ENCODE measurements at places on chromosomes 6 and 20.

DNA sequence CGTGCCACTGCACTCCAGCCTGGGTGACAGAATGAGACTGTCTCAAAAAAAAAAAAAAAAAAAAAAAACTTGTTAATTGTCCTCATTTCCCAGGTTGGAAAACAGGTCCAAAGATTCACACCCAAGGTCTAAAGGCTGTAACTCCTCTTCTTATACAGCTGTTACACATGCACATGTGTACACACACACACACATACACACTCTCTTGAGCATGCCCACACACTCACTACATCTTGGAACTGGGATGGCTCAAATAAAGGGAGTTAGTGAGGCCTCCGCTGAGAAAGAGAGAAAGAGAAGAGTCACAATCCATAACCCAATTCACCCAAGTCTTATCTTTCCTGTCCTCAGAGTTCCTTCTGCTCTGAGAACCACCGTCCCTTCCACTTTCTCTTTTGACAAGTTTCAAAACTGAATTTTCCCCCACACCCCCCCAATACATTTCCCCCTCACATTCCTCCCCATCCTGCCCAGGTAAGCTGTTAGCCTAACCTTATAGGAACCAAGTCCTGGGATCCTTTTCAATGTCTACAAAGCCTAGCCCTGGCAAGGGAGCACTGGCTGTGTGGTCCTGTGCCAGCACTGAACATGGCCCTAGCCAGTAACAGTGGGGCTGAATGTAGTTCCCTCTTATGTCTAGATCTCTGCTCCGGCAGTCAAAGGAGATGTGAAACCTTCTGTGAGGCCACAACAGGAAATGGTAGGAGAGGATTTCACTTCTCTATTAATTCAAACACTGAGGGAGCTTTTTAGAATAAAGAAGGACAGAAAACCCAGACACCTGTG is 3.2 kb upstream of the HLA-DMB start:
- peak; percentile 95 for DNase-seq

DNA sequence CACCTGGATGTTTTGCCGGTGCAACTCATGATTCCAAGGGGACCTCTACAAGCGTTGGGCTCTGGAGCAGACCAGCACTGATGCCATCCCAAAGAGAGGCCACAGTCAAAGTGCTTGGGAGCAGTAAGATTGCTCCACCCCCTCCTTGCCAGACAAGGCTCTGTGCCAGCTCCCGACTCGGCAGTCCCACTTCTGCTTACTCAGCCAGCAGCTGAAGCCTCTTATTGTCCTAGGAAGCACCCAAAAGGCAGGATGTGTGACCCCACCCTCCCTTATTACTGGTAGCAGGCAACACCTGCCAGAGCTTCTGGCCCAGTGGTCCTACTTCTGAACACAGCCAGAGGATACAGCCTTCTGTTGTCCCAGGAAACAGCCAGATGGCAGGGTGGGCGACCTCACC is 614.2 kb downstream of the TENT5A start:
- DNase-seq: no peak

- DNase-seq: peak; percentile 48
Observed at GRCh38 chr6:93176070-93176469, 243.3 kb downstream of the EPHA7 start.

DNA sequence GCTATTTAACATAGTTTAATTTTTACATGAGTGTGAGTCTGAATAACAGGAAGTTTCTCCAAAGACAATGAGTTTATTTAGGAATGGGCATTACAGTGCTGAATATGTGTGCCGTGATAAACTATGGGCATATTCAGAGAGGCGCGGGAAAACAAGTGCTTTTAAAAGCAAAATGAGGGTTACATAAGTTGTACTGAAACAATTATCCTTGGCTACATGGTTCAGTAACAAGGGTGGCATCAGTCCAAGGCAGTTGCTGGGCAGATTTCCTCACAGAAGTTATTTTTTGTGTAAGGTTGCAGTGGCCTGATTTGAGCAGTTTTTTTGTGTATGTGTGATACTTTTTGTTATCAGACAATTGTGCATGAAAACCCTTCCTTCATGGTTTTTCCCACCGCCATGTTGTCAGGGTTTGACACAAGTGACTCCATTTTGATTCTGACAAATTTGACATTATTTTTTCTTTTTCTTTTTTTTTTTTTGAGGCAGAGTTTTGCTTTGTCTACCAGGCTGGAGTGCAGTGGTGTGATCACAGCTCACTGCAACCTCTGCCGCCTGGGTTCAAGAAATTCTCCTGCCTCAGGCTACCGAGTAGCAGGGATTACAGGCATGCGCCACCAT is 22.3 kb upstream of the PXDC1 start:
- DNase-seq: no peak

DNA sequence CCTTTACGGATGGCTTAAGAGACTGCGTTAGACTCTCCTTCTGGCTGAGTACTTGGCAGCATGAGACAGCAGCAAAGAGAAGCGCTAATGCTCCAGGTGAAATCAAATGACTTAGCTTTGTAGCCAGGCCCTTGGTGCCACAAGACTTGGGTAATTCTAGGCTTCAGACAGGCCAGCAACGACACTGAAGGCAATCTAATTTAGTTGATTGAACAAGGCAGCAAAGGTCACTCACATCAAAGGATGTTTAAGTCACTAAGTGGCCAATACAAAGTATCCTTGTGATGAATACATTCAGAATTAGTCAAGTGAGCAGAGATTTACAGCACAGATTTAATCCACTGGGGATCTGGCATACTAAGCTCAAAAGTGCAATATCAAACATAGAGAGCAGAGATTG is 113.2 kb downstream of the FAM83B start:
- no peak for DNase-seq

GRCh38 chr20:19949195-19949867 is 67.8 kb upstream of the NAA20 start:
- DNase-seq: no peak

GRCh38 chr6:116354236-116354635 is 16.5 kb upstream of the DSE start:
- no peak for DNase-seq

GRCh38 chr20:33554914-33555420 is 65.1 kb downstream of the CBFA2T2 start:
- DNase-seq: peak; percentile 95

GRCh38 chr6:107665382-107665781 is 158.7 kb downstream of the SCML4 start:
- no peak for DNase-seq

DNA sequence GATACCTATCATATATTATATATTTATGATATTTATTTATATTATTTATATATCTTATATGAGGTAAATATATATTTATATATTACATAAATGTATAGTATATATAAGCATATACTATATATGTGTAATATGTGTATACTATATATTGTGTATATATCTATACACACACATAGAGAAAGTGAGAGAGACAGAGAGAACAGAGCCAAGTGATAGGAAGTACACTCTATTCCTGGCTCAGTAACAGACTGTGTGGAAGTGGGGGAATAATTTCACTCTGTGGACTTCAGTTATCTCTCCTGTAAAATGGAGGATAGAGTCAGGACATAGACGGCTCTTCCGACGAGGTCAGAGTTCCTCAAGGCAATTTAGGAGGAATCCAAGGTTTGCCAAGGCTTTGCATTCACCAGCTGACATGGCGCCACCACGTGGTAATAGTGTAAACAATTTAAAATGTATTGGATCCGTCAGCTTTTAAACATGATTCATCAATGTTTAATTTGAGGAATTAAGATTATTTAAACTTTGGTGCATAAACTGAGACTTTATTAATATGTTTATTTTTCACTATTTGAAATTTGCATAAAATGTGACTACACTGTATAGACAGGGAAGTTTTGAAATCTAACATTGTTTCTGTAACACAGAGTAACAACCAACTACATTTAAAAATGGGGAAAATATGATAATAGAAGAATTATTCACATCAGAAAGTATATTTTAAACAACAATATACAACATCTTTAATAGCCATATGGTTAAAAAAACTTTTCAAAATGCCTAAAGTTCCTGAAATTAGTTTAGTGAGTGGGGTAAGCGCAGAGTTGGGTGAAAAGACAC is 75.4 kb upstream of the TMEM244 start:
- peak; percentile 78 for DNase-seq

- no peak for DNase-seq
Observed at GRCh38 chr20:37344506-37345338, 1.2 kb upstream of the SRC start.

- DNase-seq: no peak
Observed at GRCh38 chr6:107600121-107600520, 110.2 kb downstream of the SOBP start.

DNA sequence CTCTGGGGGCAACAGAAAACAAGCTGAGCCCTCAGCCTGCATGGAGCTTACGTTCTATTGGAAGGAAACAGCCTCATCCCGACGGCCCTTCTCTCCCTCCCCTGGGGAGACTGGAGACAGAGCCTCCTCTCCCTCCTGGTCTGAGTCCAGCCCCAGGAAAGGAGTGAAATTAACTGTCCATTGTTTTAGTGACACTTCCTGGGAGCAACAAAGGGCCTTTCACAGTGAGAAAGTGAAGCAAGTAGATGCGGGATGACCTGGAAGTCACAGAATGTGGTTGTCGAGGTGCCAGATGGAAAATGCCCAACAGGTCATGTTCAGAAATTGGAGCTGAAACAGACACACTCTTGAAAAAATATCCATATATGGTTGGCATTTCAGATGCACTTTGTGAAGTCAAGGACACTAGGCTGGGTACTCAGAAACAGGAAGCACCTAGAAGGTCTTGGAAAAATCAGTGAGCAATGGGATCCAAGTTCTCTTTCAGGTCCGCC is 77.8 kb downstream of the TFAP2C start:
- DNase-seq: no peak

DNA sequence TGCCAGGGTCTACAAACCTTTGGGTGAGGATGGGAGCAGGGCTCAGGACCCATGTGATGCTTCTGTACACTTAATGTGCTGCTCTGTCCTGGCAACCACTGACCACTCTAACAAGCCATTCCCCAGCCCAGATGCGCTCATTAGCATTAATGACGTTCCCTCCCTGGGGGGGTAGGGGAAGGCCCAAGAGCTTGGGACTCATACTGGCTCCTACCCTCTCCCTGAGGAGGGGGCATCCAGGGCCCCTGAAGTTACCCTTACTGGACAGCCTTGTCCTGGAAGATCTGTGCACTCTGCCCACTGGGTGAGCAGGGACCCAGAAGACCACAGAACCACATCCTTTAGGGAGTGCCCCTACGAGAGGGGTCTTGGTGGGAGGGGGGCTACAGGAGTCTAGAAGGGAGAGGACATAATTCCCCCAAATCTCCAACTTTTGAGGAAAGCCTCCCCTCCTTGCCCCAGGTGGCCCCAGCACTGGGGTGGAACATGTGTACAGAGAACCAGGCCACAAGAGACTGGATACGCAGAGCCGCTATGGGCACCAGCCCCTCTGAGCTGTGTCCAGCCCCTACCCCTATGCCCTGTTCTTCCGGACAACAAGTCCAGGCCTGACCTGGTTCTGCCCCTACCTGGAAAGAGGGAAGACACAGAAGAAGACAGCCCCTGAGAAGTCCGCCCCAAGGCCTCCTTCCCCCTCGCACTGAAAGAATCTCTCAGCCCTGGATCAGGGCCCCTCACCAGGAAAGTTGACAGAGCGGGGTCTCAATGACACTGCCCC is 1.4 kb downstream of the TEAD3 start:
- DNase-seq: no peak

DNA sequence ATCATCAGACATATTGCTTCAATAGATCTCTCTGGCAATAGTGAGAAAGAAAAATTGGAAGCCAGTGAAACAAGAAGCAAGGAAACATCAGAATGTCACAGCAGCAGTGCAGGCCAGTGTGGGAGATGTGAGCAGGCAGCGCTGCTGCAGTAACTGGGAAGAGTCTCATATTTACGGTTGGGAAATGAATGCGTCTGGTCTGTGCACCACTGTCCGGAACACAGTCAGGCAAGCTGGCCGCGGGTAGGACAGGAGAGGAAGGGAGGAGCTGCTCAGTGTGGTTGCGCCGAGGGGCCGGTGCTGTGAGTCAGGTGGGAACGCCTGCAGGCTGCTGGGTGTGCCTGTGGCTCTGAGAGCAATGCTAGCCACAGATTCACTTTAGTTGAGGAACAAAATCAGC is 6.4 kb upstream of the PSMG4 start:
- DNase-seq: no peak

GRCh38 chr20:14336686-14337085 is 726 bp downstream of the FLRT3 start:
- DNase-seq: no peak

DNA sequence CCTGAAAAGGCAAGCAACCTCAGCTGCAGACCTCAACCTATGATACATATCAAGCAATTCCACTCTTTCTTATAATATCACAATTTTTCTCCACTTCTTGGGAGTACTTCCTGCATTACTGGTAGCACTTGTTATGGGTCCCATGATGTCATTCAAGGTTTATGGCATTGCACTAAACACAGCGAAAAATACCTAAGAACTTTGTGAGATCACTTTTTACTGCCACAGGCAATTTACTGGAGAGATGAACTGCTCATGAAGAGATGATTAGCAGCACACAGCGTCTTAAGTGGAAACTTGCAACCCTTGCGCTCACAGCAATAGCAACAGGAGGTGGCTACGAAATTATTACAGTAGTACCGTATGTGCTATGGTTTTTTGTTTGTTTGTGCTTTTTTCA is 19.3 kb upstream of the RIMS4 start:
- DNase-seq: no peak

DNA sequence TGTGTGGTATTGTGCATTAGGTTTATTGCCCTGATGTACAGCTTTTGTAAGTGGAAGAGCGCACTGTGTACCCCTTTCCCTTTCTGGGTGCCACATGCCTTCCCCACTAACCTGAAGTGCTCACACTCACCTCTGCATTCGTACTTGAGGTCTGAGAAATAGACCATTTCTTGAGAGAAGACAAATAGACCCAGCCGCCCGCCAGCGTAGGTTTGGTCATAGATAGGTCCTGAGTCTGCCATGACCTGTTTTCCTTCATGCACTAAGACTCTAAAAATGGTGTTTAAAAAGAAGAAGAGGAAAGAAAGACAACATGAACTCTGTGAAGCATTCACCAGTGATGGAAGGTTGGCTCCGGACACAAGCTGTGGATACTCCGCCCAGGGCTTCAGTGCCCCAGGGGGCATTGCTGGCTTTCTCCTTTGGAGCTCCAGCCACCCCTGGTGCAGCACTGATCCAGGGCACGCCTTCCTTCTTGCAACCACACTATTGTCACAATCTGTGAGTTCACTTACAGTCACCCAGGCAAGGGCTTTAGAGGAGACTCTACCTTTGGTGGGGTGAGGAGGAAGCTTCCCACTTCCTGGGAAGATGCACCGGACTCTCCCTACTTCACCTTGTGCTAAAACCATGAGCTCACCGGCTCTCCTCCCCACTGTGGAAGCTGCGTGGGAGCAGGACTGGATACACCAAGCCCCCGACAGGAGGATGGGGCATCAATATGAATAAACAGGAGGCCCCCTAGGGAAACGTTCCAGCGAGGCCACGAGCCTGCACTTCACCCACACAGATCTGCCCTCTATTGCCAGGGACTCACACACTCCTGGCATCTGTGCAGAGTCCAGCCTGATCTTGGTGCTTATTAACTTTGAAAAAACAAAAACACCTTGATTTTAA is 33.3 kb downstream of the THBS2 start:
- no peak for DNase-seq

DNA sequence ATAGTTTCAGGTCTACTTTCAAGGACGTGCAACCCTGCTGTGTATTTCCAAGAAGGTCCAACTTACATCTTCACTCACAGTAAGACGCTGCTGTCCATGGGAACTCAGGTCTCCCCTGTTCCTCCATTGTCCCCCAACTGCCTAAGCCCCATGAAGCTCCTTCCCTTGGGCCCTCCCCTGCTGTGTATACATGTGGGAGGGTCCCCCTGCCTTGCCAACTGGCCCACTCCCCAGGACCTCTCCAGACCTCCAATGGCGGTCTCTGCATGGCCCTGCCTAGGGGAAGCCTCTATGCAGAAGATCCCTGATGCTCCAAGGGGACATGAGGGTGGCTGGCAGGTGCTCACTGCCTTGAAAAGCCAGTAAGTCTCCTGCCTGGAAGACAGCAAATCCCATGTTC is 186.7 kb upstream of the CST7 start:
- no peak for DNase-seq
